CD8-positive, alpha-beta memory T cell (primary cell): ENCODE measurements at places on chromosomes 7 and 10. TPM values are rescaled to one million over a fixed set of nuclear protein-coding genes. Genes with fewer than 3 reads are reported as not detected.

The SLIT1 gene
- 0.20 TPM for total RNA-seq

The TEX36 gene
- total RNA-seq = not detected

GRCh38 chr10:16381083-16381482 is 55.7 kb upstream of the PTER start:
- no peaks in the 10 kb centered on the region for H3K4me1 ChIP-seq
- no peak overlapping the region for H3K27ac ChIP-seq
- no peak for DNase-seq
- H3K27me3 ChIP-seq = no peaks in the 10 kb centered on the region
- no peak overlapping the region for H3K4me3 ChIP-seq

DNA sequence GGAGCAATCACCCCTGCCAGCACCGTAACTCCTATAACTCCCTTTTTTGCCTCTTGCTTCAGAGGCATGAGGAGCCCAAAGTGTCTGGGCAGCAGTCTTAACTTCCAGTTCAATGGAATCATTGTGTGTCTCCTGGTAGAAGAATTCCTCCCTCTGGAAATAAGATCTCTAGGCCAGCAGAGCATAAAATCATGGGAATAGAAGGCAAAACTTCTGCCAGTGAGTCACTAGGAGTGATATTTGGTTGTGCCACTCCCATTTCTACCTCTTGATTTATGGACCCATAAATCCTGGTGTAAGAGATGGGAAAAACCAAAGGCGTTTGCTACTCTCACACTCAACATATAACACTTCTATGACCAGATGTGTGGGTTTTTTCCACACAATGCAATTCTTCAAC is 104.9 kb upstream of the FAM180A start:
- no peaks in the 10 kb centered on the region for H3K27me3 ChIP-seq
- no peak overlapping the region for H3K27ac ChIP-seq
- no peak for DNase-seq
- H3K4me3 ChIP-seq = no peak overlapping the region
- no peaks in the 10 kb centered on the region for H3K4me1 ChIP-seq
- H3K36me3 ChIP-seq = no peaks in the 10 kb centered on the region

DNA sequence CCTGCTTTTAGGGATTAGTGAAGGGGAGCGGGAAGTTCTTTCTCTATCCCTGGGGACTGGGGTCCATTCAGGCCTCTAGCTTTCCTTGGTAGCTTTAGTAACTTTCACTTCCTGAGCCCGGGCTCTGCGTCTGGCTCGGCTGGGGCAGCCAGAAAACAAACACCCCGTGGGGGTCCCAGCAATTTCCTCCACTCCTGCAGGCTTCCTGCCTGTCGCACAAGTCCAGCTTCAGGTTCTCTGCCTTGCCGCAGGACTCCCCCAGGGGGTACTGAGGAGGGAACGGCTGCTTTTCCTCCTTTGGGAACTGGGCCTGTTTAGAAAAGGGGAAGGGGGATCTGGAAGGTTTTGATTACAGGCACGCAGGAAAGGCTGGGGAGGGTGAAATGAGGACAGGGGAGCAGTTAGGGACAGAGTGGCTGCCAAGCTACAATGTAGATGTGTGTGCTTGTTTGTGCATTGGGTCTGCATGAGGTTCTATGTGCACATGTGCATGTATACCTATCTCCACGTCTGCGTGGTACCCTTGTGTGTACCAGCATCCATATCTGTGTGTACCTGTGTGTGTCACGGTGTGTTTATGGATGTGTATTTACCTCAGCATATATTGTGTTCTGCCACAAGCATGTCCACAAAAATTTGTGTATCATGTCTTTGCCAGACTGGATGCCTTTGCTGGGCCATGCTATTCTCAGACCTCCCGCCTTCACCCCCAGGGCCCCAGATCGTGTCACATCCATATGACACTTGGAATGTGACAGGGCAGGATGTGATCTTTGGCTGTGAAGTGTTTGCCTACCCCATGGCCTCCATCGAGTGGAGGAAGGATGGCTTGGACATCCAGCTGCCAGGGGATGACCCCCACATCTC is 2.0 kb downstream of the KAZALD1 start:
- H3K4me3 ChIP-seq = no peak overlapping the region
- H3K4me1 ChIP-seq = peaks cover 39% of the 10 kb centered on the region
- H3K27ac ChIP-seq = peak overlapping the region; percentile 77
- H3K36me3 ChIP-seq = no peaks in the 10 kb centered on the region
- DNase-seq = no peak

DNA sequence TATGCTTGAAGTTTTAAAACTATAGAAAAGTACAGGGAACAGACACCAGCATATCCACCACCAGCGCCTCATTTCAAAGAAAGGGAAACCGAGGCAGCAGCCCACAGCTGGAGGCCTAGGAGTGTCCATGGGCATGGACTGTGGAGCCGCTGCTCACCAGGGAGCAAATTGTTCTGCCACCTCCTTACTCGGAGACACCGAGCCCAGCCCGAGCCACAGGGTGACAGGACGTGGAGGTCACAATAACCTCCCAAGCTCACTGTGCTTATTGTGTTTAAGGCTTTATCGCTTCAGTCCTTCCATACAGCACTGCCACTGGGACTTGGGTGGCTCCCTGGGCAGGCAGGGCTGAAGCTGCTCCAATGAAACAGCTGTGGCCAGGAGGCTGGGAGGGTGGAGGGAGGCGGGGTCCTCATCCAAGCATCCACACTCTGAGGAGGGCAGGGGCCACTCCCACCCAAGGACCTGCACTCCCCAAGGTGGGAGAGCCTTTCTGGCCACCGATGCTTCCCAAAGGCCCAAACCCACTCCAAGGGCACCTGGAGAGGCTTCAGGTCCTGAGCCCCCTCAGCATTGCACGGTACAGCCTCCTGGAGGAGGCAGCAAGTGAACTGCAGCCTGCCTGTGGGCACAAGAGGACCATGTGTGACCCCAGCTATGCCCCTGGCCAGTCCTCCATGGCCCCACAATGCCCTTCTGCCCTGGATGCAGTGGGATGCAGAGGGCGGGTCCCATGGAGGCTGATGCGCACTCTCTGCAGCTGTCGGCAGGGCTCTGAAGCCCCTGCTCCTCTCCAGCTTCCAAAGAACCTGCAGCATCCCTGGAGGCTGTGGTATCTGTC is 38.7 kb upstream of the RET start:
- H3K27me3 ChIP-seq = no peaks in the 10 kb centered on the region
- no peak for DNase-seq
- no peak overlapping the region for H3K4me3 ChIP-seq
- no peaks in the 10 kb centered on the region for H3K36me3 ChIP-seq
- H3K27ac ChIP-seq = no peak overlapping the region
- H3K4me1 ChIP-seq = no peaks in the 10 kb centered on the region

- H3K4me1 ChIP-seq = no peaks in the 10 kb centered on the region
- no peak overlapping the region for H3K27ac ChIP-seq
- no peak overlapping the region for H3K4me3 ChIP-seq
Observed at GRCh38 chr7:16585540-16585939, 58.9 kb downstream of the LRRC72 start.

DNA sequence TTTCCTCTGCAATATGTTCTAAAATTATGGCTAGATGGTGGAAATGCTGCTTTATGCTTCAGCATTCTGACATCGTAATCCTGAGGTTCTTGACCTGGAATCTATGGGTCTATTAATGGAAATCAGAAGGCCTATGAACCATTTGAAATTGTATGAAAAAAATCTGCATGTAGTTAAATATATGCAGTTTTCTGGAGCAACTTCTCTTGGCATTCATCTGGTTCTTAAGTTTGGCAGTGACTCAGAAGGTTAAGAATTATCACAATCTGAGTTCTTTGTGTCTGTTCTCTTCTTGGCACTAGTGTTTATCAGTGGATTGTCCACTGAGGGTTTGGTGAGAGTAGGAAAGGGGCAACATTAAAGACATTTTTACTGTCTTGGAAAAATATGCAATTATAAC is 71.1 kb upstream of the FZD1 start:
- DNase-seq = no peak
- no peak overlapping the region for H3K4me3 ChIP-seq
- no peaks in the 10 kb centered on the region for H3K4me1 ChIP-seq
- no peaks in the 10 kb centered on the region for H3K36me3 ChIP-seq

- H3K27ac ChIP-seq = no peak overlapping the region
- no peak for DNase-seq
- H3K36me3 ChIP-seq = no peaks in the 10 kb centered on the region
- H3K4me1 ChIP-seq = no peaks in the 10 kb centered on the region
- no peak overlapping the region for H3K4me3 ChIP-seq
- no peaks in the 10 kb centered on the region for H3K27me3 ChIP-seq
Observed at GRCh38 chr10:91603931-91604331, 28.9 kb downstream of the PPP1R3C start.

DNA sequence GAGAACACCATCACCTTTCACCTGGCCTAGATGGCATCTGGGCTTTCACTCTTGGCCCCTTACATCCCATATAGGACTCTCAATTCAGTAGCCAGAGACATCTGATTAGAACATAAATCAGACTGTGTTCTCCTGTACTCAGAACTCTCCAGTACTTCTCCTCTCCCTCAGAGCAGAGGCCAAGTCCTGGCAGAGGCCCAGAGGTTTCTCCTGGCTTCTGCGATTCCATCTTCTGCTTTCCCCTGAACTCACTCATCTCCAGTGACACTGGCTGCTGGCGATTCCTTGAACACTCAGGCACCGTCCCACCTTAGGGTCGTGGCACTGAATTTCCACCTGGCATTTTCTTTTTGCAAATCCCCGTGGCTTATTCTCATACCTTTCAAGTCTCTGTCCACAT is 4.9 kb upstream of the NEUROD6 start:
- DNase-seq = no peak
- H3K36me3 ChIP-seq = no peaks in the 10 kb centered on the region
- H3K27ac ChIP-seq = no peak overlapping the region
- H3K4me1 ChIP-seq = no peaks in the 10 kb centered on the region

- no peaks in the 10 kb centered on the region for H3K4me1 ChIP-seq
- no peaks in the 10 kb centered on the region for H3K27me3 ChIP-seq
- no peak overlapping the region for H3K4me3 ChIP-seq
- no peaks in the 10 kb centered on the region for H3K36me3 ChIP-seq
- DNase-seq = no peak
Observed at GRCh38 chr10:20975236-20975635, 78.1 kb upstream of the NEBL start.

- no peaks in the 10 kb centered on the region for H3K27me3 ChIP-seq
- H3K4me3 ChIP-seq = no peak overlapping the region
- peaks cover 3% of the 10 kb centered on the region for H3K36me3 ChIP-seq
- H3K4me1 ChIP-seq = peaks cover 24% of the 10 kb centered on the region
- no peak overlapping the region for H3K27ac ChIP-seq
Observed at GRCh38 chr7:139623518-139623917, 100.0 kb downstream of the CLEC2L start.

DNA sequence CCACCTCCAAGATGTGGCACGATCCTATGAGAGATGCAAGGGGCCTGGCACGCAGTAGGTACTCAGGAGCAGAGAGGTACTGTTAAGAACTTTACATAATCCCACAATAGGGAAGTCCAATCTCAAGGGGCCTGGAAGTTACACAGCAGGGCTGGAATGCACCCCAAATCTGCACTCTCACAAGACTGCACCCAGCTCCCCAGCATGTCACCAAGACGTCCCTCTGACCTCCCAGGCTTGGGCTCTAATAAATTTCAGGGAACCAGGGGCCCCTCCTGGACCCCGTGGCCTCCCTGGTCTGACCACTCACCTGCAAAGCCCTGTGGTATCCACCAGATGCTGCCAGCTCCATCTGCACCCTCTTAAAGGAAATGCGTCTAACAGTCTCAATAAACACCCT is 94.9 kb downstream of the OAT start:
- H3K4me1 ChIP-seq = no peaks in the 10 kb centered on the region
- H3K27me3 ChIP-seq = no peaks in the 10 kb centered on the region
- DNase-seq = no peak
- no peaks in the 10 kb centered on the region for H3K36me3 ChIP-seq

The FXYD4 gene
- total RNA-seq = not detected

GRCh38 chr7:155230169-155230593 is 67.5 kb upstream of the INSIG1 start:
- no peaks in the 10 kb centered on the region for H3K27me3 ChIP-seq
- H3K27ac ChIP-seq = no peak overlapping the region
- H3K36me3 ChIP-seq = no peaks in the 10 kb centered on the region
- DNase-seq = no peak

The CD36 gene
- 4.6 TPM for total RNA-seq

- no peak overlapping the region for H3K4me3 ChIP-seq
- H3K36me3 ChIP-seq = no peaks in the 10 kb centered on the region
- no peaks in the 10 kb centered on the region for H3K4me1 ChIP-seq
- H3K27me3 ChIP-seq = no peaks in the 10 kb centered on the region
Observed at GRCh38 chr7:114825423-114825951, 96.4 kb upstream of the MDFIC start.

DNA sequence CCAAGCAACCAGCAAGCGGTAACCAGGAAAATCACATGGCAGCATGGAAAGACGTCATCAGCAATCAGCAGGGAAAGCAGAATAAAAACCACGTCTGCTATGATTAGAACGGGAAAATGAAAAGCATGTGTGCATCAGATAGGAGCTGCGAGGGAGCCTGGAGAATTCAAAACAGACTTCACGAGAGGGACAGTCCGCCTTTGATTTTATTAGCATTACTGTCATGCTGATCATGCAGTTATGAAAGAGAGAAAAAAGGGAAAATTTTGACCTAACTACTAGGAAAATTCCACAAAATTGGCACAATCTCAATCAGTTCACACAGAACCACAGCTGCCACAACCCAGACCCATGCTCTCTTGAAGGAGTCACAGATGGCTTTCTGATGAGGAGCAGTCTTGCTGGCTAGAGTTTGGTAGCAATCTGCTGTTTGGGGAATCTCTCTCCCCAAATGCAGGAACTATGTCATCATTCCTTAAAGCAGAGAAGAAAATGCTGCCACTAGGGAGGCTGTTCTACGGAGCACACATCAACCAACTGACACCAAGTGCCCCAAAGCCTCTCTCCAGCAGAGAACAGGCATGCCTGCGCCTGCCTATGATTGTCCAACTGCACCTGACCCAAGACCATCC is 295.9 kb downstream of the TNS3 start:
- DNase-seq = no peak
- H3K36me3 ChIP-seq = no peaks in the 10 kb centered on the region
- no peaks in the 10 kb centered on the region for H3K27me3 ChIP-seq

The ATP6V0A4 gene
- not detected for total RNA-seq

The FAM25G gene
- not detected for total RNA-seq

The LRRC17 gene
- total RNA-seq = not detected

The H2BK1 gene
- total RNA-seq = not detected

DNA sequence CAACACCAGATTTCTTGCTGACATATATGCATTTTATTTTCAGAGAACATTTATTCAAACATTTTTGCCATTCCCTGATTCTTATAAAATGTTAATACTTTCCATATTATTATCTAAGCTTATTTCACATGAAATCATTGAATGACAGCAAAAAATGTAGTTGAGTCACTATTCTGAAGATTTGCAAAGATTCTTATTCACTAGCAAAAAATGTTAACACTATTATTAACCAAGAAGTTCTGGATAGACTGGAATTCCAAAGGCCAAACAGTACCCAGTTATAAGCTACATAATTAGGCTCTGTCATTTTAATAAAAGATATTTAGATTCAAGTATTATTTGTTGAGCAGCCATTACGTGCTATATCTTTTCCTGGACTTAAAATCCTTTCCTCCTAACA is 4.3 kb downstream of the GSTO2 start:
- no peak overlapping the region for H3K4me3 ChIP-seq
- H3K27ac ChIP-seq = no peak overlapping the region
- H3K27me3 ChIP-seq = no peaks in the 10 kb centered on the region
- H3K36me3 ChIP-seq = no peaks in the 10 kb centered on the region
- peaks cover 10% of the 10 kb centered on the region for H3K4me1 ChIP-seq

- H3K27ac ChIP-seq = peak overlapping the region; percentile 85
- H3K27me3 ChIP-seq = no peaks in the 10 kb centered on the region
- H3K4me3 ChIP-seq = peak overlapping the region; percentile 96
- no peaks in the 10 kb centered on the region for H3K36me3 ChIP-seq
Observed at GRCh38 chr10:71850021-71850742, 869 bp downstream of the PSAP start.

The CLIP2 gene
- total RNA-seq = 2.4 TPM
